Stimulated activated CD4-positive, alpha-beta T cell treated with anti-CD3 and anti-CD28 coated beads, Interleukin-15, amount 100 ng/mL, for 1 hour (primary cell): ENCODE measurements at places on chromosomes 4 and X.

DNA sequence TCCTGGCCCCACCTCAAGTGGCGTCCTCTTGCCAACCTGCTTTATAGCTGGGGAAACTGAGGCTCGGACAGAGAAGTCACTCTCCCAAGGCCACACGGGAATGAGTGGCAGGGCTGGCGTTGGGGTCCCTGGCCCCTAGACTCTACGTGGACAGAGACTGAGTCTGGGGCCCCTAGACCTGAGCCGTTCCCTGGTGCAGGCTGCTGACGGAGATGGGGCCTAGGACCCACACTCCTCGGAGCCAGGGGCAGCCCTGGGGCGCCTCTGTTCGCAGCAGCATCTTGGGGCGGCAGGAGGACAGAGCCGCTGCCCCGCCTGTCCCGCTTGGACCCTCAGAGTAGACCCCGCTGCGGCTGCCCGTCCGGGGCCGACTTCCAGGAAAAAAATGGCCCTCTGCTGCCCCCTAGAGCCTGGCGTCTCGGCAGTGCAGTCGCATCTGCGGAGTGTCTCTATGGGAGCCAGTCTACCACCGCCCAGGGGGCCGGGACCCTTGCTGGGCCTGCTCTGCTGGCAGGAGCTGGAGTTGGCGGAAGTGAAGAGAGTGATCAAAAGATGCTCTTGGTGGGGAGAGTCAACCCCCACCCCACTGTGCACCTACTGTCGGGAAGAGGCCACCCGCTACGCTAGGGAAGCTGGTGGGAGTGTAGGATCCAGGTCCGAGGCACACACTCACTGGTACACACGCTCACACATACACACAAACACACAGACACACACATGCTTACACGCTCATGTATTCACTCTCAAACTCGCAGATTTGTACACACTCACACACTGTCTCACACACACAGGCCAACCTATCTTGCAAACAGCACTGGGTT lies 220.1 kb downstream of the AFAP1 start:
- DNase-seq, result peak; percentile 10

DNA sequence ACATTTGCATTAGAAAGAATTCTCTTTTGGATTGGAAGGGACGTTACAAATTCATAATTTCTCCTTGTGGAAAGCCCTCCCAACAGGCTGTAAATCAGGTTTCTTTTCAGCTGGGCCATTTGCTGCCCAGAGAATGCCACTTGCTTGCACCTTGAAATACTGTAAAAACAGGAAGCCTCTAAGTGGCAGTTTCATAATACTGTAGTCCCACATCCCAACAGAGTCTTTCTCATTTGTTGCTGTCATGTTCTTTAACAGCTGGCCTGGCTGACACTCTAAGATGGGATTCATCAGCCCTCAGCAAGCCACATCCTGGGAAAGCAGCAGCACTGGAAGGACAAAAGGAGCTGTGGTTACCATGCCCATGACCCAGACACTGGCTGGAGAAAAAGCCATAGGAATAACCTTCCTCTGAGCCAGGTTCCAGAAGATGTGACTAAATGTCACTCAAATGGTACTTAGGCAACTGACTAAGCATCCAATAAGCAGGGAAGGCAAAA lies 221.9 kb upstream of the MBNL3 start:
- no peak for DNase-seq

- DNase-seq, result no peak
Observed at GRCh38 chr4:117383468-117383867, 298.1 kb upstream of the TRAM1L1 start.

DNA sequence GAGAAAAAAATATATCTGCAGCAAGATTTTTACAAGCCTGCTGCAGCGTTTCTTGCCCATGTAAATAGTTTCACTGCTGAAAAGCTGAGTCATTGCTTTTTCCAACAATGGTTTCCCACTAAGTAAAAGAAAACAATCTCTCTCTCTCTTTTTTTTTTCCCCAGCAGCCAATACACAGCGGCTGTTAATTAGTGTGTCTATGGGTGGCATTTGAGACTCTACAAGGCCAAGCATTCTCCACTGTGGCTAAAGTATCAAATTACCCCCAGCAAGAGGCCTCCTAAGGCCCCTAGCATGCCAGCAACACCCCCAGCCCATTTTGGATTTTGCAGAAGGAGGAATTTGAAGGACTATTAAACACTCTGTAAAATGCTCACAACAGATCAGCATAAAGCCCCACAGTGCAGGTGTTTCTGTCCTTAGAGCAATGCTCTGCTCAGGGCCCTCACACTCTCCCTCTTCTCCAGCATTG lies 837.4 kb downstream of the TRIML1 start:
- DNase-seq, result no peak

GRCh38 chr4:141348573-141348972 lies 127.9 kb downstream of the ZNF330 start:
- no peak for DNase-seq

- DNase-seq, result no peak
Observed at GRCh38 chr4:101256222-101256621, 91.1 kb downstream of the PPP3CA start.

GRCh38 chr4:3706111-3706511 lies 60.1 kb upstream of the ADRA2C start:
- no peak for DNase-seq

DNA sequence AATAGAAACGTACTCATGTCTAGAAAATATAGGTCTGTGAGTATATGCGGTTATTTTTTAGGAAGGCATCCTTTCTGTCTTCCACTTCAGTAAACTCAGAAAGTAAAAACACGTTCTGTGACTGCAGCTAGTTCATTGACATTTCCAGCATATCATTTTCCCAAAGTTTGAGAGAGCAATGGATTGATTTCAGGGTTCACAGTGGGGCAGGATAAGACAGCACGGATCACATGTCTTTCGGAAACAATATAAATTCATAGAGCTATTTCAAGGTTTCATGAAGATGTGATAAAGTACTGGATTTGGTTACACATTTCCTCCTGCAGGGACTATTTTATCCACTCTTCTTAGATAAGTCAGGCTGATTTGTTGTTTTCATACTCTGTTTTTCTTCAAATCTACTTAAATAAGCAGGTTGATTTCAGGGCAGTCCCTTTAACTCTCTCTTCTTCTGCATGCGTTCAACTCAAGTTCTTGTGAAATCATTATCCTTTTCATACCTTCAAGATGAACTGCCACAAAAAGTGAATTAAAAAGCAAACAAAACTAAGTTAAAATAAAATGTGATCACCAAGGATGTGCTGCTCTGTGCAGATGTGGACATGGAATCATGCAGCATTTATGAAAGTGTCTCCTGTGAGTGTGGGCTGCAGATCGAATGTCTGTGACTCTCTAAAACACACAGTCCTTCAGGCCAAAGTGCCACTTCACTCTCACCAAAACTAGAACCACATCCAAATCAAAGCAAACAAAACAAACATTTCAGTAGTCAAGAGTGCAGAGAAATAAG lies 187.7 kb downstream of the UNC5C start:
- no peak for DNase-seq

DNA sequence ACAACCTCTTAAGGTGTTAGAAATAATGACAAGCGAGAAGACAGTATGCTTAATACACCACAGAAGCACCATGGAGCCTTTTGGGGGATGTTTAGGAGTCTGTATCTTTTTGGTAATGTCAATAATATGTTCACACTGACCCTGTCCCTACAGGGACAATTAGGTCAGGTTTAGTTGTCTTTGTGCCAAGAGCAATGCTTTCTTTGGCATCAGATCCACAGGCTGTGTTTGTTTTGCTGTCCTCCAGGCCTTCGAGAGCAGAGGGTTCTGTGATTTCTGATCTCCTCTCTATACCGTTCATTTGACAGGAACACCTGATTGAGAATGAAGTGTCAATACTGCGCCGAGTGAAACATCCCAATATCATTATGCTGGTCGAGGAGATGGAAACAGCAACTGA lies 153.8 kb downstream of the DCLK2 start:
- no peak for DNase-seq

DNA sequence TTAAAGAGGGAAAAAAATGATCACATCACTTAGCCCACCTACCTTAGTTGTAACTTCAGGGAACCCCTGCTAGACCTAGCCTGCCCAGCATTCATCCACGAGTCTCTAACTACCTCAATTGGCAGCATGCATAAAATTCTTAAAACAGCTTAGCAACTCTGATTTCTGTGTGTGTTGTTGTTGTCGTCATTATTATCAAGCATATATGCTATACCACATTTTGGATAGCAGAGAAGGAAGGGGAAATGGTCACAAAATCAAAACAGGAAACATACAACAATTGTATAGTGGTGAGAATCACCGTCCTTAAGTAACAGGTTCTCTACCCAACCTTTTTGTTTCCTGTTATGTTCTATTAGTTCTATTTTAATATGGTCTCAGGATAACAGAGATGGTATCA lies 2.7 kb upstream of the ACOT9 start:
- no peak for DNase-seq

DNA sequence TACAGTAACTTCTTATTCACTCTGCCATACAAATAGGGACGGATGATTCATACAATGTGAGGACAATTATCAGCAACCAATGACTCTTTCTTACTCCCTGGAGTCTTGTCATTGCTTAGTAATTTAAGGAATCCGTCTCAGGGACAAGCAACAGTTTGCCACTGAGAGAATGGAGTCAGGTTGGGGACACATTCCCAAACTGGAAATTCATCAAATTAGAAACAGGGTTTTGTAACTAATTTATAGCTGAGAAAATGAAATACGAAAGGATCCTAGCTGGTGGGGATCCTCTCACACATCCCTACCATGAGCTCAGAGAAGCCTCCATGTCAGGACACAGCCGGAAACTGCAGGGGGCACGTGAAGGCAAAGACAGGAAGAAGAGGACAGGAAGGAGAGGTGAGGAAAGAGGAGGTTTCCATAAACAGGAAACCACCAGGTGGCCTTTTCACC lies 50.4 kb upstream of the KDR start:
- no peak for DNase-seq

DNA sequence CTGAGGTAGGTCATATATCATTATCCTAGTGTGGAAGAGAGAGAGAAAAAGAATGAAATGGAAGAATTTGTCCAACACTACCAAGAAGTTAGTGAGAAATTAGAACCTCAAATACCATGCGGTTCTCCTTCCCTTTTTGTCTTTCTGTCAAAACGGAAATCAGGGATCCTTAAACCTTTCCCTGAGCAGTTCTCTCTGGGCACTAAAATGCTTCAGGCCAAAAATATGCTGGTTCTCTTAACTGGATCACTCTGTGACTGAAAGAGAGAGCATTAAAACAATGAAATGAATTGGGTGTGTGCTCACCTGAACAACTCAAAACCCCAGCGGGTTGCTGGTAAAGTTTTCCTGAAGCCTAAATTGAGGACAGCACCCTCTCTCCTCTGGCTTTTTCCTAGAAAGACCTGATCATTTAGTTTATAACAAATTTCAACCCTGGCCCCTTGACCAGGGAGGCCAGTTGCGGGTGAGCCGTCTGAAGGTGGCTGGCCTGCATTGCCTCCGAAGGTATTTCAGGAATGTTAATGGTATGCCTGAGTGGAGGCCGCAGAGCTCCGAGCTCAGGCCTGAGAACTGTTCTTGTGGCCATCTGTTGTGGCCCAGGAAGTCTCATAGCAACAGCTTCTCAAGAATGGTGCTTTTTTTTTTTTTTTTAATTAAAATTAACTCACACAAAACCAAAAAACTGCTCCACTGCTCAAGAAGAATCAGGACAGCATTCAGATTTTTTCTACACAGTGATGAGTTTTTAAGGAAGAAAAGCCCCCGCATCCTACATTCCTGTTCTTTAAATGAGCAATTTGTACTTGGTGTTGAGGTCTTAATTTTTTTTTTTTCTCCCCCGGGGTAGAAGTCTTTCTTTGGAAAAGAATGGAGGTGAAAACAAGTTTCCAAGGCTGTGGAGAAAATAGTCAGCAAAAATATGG lies 155.1 kb downstream of the SHROOM3 start:
- DNase-seq, result no peak

DNA sequence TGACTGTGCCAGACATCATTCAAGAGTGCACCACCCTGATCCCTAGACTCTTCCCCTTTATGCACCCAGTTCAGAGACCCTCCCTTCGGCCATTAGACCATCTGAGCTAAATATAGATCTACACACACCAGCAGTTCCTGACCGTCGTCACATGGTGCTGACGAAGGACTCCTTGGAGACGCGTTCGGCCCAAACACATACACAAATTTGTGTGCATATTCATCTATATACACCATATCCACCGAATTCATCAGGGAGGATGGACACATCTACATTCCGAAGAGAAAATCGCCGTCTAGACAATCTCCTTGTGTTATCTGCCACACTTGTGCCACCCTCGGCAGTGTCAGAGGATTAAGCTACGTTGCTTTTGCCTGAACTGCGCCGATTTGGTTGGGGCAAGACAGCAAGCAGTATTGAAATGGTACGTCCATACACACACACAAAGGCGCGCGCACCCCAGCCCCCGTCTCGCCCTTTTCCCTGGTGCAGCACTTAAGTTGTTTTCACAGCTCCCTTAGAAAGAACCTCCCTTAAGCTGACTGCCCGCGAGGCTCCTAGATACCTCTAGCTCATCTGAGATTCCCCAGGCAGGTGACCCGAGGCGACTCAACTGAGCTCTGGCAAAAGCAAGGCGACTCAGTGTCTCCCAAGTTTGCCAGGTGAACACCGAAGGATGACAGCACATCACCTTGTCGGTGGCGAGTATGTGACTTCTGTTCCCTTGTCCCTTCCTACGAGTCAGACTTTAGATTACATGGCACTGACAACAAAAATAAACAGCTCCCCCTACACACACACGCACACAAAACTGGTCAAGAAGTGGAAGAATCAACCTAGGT lies 1.0 kb downstream of the RASGEF1B start:
- peak; percentile 21 for DNase-seq

- no peak for DNase-seq
Observed at GRCh38 chr4:180057891-180058671, 2185.1 kb upstream of the TENM3 start.

DNA sequence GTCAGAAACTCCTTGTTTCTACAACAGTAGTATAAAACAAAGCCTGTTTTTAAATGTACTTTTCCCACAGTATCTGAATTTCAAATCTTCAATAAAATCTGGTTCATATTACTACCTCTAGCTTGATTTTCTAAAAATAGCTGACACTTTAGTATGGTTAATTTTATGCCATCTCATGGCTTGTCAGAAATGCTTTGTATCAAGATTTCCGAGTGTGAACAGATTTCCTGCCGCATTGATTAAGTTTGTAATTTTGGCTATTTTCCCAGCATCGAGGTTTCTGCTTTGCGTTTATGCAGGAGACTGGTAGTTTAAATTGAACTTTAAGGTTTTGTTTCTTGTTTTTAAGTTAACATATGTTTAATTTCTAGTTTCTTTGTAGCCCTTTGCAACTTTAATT lies 44.2 kb downstream of the CLCN3 start:
- DNase-seq, result no peak

DNA sequence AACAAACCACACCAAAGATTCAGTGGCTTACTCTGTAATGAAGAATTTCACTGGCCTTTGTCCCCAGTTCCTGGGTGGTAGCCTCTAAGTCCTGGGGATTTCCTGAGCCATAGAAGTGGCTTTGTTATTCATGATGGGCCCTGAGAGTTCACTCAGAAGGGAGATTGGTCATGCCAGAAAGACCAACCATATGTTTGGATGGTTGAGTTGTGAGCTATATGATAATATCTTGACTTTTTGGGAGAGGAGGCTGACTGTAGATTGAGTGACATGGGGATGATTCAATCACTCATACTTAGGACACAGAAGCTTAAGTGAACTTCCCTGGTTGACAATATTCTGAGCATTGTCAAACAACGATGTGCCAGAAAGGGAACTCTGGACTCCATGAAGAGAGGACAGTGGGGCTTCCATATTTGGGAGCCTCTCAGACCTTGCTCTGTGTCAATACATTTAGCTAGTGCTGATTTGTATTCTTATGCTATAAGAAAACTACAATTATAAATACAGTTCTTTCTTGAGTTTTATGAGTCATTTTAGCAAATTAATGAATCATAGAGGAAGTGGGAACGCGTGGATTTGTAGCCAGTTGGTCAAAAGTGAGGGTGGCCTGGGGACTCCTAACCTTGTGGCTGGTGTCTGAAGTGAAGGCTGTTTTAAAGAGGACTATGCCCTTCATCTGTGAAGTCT lies 392.0 kb downstream of the GBA3 start:
- no peak for DNase-seq
